ENCODE measurements at places on chromosomes 16 and 17.

DNA sequence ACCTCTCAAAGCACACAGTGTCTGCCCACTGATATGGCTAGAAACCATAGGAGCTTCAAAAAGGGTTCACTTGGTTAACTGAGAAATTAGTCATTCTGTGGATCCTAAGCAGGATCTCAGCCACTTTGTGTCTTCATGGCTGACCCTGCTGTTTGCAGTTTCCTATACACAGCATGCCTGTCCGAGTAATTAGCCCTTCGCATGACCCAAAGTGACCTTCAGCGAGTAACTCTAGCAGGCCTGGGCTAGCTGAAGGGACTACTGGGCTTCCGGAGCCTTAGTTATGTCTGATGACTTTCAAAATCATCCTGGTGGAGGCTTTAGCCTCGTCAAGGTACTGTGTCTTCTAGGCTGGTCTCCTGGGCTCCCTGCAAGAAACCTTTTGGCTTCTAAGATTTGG is 28.9 kb upstream of the FBXW10B start:
- no peak for DNase-seq

GRCh38 chr17:55577687-55578086 is 66.4 kb upstream of the SMIM36 start:
- peak; percentile 10 for DNase-seq

- DNase-seq: no peak
These were observed 62.1 kb downstream of the MYO1D start for GRCh38 chr17:32814836-32815235.

- DNase-seq: no peak
These were observed 1.2 kb downstream of the TMEM238L start for GRCh38 chr17:10802496-10803284.

DNA sequence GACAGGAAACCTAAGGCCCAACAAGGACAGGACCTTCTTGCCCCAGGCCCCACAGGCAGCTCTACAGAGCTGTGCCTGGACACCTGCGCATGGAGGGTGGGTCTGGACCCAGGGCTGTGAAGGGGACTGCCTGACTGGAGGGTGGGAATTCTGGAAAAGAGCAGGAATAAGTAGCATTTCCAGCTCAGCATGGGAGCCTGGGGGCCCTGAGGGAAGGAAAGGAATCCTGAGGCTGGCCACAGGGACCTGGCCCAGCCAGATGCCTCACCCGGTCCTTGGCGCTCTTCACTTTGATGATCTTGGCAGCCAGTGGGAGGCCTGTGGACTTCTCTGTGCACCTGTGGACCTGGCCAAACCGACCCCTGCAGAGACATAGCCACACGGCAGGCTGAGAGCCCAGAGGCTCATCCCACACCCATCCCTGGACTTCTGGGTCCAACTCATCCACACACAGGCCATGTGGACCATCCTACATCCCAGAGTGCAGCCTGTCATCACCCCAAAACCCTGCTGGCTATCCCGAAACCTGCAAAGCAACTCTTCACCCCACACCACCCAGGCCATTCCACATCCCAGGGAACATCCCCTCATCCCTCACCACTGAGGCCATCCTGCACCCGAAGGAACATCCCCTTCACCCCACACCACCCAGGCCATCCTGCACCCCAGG is 18.7 kb downstream of the MYLK3 start:
- DNase-seq: no peak

GRCh38 chr16:11535494-11535893 is 51.2 kb downstream of the LITAF start:
- no peak for DNase-seq

DNA sequence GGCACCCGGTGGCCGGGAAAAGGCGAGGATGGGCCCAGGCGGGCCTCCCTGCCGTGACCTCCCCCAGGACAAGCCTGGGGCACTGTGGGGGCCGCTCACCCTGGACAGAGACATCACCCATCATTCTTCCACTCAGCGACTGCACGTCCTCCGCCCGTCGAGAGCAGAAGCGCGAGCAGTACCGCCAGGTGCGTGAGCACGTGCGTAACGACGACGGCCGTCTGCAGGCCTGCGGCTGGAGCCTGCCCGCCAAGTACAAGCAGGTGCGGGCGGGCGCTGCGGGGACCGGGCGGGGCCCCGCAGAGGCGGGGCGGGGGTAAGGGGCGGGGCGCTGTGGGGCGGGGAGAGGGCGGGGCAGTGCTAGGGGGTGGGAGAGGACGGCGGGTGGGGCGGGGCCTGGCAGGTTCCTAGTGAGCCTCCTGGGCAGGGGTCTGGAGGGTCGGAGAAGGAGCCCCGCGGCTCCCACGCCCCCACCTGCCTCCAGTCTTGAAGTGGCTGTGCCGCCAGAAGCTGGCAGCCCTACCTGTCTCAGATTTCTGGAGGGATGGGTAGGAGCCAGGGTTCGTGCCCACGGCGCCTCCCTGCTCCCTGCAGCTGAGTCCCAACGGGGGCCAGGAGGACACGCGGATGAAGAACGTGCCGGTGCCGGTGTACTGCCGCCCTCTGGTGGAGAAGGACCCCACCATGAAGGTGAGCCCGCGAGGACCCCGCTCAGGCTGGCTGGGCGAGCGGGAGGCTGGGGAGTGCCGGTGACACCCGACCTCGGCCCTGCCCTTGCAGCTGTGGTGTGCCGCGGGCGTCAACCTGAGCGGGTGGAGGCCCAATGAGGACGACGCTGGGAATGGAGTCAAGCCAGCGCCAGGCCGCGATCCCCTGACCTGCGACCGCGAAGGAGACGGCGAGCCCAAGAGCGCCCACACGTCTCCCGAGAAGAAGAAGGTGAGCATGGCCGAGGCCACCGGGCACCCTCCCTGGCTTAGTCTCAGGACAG is 7.5 kb downstream of the NME3 start:
- DNase-seq: no peak

DNA sequence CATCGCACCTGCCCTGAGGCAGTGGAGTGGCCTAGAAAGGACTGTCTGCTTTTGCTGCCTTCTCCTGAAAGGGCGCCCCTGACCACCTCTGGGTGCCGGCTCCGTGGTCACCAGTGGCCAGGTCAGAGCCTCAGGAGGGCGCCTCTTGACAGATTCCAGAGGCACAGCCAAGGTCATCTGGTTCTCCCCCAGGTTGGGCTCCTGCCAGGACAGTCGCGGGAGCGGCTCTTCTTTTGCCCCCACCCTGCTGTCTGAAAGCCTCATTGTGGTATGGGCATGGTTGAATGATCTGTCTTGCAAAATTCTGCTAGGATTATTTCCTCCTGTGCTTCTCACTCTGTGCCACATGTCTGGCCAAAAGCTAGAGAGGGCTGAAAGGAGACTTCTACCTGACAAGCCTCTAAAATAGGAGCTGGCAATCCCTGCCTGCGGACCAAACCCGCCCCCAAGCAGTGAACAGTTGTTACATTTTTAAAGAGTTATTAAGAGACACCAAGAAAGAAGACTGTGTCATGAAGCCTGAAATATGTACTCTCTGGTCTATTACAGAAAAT is 82.8 kb downstream of the SNX29 start:
- no peak for DNase-seq

DNA sequence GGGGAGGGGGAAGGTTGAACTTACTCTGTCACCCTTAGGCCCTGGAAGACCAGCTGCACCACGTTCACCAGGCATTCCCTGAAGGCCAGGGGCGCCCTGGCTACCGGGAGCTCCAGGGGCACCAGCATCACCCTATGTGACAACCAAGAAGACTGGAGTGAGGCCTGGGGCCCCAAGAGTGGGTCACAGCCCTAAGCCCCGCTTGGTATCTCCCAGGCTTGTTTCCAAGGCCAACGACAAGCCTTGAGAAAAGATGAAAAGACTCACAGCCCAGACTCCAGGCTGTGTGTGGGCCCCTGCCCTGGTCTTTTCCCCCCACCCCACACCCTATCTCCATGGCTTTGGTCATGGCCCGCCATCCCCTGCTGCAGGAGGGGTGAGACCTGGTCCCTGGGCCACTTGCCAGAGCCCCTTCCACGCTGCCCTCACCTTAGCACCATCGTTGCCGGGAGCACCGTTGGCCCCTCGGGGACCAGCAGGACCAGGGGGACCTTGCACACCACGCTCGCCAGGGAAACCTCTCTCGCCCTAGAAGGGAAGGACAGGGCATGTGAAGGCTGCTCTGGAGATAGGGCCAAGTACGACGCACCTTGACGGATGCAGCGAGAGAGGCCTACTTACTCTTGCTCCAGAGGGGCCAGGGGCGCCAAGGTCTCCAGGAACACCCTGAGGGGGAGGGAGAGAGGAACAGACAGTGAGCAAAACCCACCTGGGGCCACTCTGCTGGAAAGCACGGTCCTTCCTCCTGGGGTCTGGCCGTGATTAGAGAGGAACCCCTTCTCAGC is 9.9 kb downstream of the COL1A1 start:
- DNase-seq: no peak

GRCh38 chr17:48258331-48258730 is 150.8 kb downstream of the SNX11 start:
- no peak for DNase-seq

DNA sequence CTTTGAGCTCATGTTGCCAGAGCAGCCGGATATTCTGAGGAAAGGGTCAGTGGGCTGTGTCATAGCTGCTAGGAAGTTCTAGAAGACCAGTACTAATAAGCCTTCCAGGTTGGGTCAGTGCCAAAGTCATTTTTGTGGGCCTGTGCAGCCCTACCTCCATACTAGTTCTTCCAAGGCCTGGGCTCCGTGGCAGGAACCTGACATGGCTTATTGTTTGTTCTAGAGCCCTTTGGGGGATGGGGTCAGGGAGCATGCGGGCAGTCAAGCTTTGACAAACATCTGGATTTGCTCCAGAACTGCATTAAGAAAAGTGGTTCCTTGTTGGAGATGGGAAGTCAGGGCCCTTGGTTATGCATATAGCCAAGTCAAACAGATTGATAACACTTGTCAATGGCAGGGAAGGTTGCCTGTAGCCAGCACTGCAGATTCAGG is 7.6 kb downstream of the ALKBH5 start:
- no peak for DNase-seq

- no peak for DNase-seq
These were observed 69.5 kb downstream of the HLF start for GRCh38 chr17:55334285-55334684.

DNA sequence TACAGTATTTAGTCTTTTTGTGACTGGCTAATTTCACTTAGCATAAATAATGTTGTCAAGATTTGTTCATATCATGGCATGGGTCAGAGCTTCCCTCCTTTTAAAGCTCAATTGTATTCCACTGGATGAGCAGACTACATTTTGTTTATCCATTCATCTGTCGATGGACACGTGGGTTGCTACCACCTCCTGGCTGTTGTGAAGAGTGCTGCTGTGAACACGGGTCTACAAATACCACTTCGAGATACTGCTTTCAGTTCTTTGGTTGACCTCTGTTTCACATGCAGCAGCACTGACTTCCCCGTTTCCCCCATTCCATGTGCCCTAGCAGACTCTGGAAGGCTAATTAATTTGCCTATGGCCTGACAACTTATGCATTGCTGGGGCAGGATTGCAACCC is 285.4 kb downstream of the SHISA9 start:
- DNase-seq: no peak

GRCh38 chr17:77736199-77736585 is 222.3 kb upstream of the TNRC6C start:
- no peak for DNase-seq

GRCh38 chr17:42135664-42136653 is 13.4 kb downstream of the HSPB9 start:
- DNase-seq: no peak

GRCh38 chr16:802461-802860 is 1.9 kb upstream of the GNG13 start:
- DNase-seq: no peak

DNA sequence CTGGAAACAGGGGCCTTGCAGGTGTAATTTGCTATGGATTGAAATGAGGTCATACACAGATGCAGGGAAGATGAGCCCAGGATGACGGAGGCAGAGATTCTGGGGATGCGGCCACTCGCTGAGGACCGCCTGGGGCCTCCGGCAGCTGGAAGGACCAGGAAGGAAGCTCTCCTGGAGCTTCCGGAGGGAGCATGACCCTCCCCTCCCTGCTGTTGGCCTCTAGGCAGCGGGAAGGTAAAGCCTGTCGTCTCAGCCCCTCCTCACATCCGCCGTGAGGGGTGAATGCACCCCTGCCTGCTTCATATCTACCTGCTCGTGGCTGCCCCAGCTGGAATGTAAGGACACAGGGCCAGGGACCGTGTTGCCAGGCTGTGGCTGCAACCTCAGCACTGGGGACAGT is 29.1 kb upstream of the ZNF469 start:
- DNase-seq: no peak

DNA sequence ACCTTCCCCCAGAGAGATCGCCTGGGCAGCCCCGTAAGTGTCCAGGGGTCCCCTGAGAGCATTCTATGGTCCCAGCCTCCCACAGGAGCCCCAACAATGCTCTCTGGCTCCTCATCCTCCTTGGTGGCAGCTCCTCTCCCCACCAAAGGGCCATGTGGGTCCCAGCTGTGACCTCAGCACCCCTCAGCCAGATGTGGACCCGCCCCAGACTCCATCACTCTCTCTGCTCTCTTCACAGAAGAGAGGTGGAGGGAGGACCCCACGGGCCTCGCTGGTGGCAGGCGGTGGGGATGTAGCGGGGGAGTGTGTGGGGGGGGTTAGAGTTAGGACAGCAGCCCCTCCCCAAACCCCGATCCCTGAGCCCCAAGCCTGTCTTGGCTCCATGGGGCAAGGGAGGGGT is 41.0 kb downstream of the SOCS3 start:
- no peak for DNase-seq

GRCh38 chr16:85798901-85799496 is 345 bp downstream of the EMC8 start:
- DNase-seq: peak; percentile 9

DNA sequence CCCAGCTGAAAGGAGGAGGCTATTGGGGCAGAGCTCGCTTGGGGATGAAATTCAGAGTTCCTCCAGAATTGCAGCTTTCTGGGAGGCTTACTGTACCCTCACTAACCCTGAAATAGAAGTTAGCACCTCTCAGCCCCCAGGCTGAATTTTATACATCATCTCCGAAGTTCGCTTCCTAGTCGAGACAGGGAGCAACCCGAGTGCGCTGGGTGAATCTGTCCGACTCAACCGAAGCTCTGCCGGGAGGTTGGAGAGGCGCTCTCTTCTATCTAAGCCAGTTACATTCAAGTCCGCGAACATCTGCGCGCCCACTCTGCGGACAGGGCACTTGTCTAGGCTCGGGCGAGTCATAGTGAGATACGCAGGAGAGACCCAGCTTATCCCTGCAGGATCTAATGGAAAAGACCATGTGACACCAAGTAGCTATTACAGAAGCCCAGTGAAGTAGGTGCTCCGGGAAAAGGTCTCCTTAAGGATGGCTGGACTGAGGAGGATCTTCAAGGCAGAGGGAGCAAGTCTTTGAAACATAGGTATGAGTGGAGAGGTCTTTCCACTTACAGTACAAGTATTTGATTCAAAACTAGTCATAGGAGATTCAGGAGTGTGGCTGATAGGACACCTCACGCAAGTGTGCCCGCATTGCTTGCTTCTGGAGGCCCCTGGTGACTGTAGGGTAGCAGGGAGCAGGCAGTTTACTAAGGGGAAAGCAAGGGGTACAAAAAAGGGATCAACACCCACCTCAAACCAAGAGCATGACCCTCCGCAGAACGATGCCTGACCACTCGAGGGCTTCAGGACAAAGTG is 646 bp upstream of the HES7 start:
- DNase-seq: peak; percentile 20
